Stimulated activated CD4-positive, alpha-beta T cell treated with anti-CD3 and anti-CD28 coated beads, Interleukin-1b, Interleukin-23, amount 100 ng/mL, for 48 hours (primary cell): ENCODE measurements at places on chromosomes 3 and 15.

DNA sequence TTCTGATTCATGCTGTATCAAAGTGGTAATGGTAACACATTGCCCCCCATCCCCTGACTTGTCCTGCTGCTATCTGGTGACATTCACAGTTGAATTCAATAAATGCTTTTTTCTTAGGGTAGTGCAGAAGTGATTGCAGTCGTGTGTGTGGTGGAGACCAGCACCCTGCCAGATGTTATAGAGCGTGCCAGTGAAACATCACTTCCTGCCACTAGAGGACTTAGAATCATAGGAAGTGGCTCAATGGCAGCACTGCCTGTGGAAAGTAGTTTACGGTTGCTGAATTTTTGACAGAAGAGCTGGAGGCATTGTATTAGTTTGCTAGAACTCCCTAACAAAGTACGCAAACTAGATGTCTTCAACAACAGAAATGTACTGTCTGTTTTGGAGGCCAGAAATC lies 37.4 kb upstream of the P2RY12 start:
- DNase-seq, result no peak

GRCh38 chr3:183340222-183340621 lies 87.2 kb downstream of the B3GNT5 start:
- DNase-seq, result no peak

DNA sequence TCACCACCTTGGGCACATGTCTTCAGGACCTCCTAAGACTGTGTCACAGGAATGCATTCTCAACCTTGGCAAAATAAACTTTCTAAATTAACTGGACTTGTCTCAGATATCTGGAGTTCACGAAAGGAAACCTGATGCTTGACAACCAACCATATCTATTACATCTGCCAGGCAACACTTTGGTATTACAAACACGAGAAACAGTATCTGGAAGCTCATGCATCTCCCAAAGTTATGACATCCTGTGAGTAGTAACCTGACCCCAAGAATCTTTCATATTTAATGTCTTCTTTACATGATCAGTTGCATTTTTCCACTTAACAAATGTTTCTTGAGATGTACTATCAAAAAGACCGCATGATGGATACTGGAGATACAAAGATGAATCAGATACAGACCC lies 465.3 kb upstream of the AGTR1 start:
- DNase-seq, result no peak

DNA sequence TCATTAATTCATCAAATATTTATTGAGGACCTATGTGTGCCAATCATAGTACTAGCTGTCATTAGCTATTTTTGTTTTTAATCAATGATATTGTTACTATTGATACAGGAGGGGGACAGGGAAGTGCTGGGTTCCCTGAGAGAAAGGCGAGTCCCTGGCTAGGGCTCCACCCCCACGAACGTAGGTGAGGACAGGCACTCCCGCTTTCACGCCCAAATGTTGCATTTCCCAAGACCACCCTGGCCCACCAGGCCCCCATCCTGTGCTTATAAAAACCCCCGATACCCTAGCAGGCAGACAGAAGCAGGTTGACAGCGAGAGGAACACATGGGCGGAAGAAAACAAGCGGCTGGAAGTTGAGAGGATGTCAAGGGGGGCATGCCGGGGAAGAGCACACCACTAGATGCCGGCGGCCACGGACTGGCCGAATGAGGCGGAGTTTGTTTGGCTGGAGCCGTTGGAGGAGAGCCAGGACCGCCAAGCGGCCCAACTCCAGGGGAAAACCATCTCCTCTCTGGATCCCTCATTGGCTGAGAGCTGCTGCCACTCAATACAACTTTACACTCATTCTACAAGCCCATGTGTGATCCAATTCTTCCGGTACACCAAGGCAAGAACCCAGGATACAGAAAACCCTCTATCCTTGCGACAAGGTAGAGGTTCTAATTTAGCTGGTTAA lies 798.7 kb upstream of the SEMA6D start:
- no peak for DNase-seq
